ENCODE measurements at places on chromosomes 7 and 10.
A peak's percentile ranks its signal among the peaks of the same experiment; 100 is the strongest.

DNA sequence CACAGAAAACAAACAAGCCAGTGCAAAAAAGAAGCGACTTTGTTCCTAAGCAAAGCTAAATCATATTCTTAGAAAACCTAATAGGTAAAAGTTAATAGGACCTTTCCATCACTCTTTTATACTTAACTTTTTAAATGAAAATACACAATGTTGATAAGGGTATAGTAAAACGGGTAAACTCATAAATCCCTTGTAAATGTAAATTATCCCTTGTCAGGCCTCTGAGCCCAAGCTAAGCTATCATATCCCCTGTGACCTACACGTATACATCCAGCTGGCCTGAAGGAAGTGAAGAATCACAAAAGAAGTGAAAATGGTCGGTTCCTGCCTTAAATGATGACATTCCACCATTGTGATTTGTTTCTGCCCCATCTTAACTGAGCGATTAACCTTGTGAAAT is 76.4 kb downstream of the GSAP start:
- DNase-seq: no peak

- no peak for DNase-seq
Measured at GRCh38 chr7:151167197-151167961, at the start of gene GBX1. Gene GBX1 (minus strand): TSS chr7:151167694. CDS start chr7:151167548, 146 bp downstream.

GRCh38 chr7:103148131-103148993 is 537 bp downstream of the NAPEPLD start:
- no peak for DNase-seq

- DNase-seq: no peak
Measured at GRCh38 chr10:24816868-24817396, 93.2 kb upstream of the ARHGAP21 start.

DNA sequence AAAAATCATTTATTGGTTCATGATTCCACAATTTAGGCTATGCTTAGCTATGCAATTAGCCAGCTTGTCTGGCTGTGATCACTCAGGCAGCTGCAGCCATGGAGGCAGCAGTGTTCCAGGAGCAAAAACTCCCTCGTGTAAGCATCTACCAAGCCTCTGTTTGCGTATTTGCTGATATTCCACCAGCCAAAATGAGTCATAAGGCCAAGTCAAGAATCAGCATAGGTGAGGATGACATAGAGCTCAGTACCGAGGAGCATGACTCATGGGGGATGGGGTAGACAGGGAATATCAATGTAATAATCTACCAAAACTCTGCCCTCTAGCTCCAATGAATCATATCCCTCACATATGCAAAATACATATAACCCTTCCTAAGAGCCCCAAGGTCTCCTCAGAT is 63.3 kb downstream of the IMMP2L start:
- peak; percentile 6 for DNase-seq

- DNase-seq: no peak
Measured at GRCh38 chr10:22742678-22743077, 28.3 kb upstream of the PIP4K2A start.

DNA sequence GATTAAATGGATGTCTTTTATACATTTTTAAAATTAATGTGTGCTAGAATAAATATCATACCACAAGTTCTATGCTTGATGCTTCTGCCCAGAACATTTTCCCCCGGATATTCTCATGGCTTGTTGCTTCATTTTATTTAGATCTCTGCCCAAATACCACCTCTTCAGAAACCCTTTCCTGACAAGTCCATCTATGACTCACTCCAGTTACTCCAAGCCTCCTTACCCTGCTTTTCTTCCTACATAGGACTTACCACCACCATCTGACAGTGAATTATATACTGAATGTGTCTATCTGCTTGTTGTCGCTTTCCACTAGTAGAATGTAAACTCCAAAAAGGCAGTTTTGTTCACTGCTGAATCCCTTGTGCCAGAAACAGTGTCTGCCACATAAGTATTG is 19.1 kb upstream of the ERVW-1 start:
- DNase-seq: no peak

DNA sequence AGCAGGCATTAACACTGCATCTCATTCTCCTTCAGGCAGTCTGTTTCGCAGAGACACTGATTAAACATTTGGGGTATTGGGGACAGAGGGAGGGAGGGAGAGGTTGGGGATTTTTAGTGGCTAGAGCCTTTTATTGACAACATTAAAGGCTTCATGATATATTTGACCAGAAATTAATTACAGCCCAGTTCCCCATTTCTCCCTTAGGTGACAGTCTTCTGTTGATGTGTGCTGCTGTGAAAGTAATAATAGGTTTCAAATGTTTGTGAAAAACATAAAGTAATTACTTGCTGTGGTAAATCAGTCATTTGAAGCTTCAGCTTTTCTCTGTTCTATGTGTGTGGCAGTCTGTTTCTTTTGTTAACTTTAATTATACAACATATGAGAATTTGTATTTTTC is 105.3 kb upstream of the LRGUK start:
- DNase-seq: no peak

DNA sequence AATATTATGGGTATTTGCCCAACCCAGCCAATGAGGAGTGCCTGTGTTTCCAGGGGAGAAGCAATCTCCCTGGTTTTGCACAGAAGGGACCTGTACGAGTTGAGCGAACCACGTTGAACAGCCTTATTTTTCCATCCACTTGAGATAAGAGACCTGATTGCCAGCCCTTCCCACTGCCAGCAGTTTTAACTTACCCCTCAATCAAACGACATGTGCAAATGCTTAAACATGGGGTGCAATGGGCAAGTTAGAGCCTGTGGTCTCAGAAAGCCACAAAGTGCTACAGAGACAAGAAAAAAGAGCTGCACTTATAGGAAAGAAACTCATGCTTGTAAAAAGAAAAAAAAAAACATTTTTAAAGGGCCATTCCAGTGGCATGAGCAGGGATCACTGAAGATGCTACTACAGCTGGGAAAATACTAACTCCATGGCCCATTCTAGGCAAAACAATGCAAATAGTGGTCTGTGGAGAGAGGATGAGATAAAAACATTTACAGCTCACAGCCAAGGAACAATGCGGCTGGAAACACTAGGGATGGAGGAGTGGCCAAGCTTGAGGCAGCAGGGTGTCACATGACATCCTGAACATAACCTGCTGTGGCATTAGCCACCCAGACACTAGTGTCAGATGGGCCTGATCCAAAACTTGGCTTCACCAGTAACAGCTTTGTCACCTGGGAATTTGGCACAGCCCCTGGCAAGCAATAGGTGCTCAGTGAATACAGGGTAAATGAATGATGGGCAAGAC is 162.8 kb downstream of the ELMO1 start:
- DNase-seq: no peak

GRCh38 chr10:119265691-119266090 is 58.3 kb downstream of the GRK5 start:
- DNase-seq: no peak

- DNase-seq: no peak
Measured at GRCh38 chr7:69790977-69791724, 192.9 kb downstream of the AUTS2 start.

DNA sequence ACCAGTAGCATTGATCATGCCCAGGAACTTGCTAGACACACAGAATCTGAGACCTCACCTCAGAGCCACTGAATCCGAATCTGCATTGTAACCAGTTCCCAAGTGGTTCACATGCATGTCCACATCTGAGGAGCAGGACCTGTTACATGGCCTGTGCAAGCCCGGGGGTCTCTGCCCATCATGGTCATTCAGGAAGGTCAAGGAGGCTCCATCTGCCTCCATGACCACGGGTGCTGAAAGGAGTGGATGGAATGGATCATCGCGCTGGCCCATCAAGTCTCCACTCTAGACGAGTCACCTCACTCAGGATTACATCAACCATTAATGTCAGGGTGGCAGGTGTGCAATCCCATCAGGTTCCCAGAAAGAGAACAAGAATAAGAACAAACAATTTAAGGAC is 85.8 kb upstream of the ADAM12 start:
- no peak for DNase-seq

DNA sequence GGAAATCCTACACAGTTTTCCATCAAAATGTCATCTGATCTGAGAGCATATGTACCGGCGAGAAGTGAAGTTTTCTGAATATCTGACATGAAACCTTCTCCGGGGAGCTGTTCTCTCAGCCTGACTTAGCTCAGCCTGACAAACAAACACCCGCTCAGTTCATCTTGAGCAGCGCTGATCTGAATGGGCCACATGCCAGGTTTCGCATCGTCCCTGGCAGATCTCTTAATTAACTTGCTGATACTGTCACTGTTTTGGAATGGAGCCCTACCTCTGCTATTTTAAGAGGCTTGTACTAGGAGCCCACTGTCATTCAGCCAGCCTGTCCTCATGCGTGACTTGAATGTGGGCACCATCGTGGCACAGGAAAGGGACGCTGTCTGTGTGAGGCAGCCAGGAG is 109.2 kb downstream of the STRA8 start:
- no peak for DNase-seq

DNA sequence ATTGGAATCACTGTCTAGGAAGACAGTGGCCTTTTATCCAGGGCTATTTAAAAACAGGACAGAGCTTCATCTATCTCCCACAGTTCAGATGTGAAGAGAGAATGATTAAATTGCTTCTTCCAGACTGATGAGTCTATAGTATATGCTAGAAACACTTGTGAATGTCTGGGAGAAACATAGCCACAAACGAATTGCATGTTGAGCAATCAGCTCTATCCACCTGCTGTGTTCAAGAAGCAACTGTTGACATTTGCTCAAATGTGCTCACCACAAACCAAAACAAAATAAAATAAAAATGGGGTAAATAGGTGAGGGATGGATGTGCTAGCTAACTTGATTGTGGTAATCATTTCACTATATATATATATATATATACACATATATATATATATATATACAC is 195.1 kb downstream of the HECW1 start:
- DNase-seq: no peak

- DNase-seq: no peak
Measured at GRCh38 chr10:17409170-17409733, 45.1 kb downstream of the ST8SIA6 start.

DNA sequence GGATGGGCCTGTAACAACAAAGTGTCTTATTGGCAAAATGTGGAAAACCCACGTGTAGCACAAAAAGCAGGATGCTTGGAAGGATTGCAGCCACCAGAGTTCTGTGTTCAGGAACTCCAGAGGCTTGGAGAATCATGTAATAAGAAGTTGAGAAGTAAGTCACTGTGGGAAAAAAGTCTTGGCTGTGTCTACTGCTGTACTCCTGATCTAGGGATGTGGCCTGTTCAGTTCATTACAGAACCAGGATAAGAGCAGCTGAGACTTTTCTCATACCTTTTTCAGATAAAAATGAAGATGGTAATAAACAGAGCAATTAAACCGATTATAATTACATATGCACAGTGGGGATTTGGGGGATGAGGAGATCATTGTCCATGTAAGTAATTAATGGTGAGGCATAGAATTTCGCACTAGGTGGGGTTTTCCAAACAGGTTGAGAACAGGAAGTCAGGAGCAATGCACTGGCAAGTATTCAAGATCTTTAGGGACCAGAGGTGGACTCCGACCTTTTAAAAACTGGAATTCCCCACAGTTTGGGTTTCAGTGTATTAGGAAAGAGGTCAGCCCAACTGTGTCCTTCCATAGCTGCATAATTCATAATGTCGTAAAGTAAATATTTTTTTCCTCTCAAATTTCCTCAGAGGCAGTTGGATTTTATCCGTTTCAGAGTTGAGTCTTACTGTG is 281.7 kb downstream of the FRMD4A start:
- DNase-seq: no peak
